DND-41 (cell line): ENCODE measurements at places on chromosomes 3 and 15.

GRCh38 chr3:77699125-77699691 lies 659.3 kb downstream of the ROBO2 start:
- H3K4me3 ChIP-seq: no peak overlapping the region
- H3K36me3 ChIP-seq: no peaks in the 10 kb centered on the region
- no peaks in the 10 kb centered on the region for H3K4me1 ChIP-seq

DNA sequence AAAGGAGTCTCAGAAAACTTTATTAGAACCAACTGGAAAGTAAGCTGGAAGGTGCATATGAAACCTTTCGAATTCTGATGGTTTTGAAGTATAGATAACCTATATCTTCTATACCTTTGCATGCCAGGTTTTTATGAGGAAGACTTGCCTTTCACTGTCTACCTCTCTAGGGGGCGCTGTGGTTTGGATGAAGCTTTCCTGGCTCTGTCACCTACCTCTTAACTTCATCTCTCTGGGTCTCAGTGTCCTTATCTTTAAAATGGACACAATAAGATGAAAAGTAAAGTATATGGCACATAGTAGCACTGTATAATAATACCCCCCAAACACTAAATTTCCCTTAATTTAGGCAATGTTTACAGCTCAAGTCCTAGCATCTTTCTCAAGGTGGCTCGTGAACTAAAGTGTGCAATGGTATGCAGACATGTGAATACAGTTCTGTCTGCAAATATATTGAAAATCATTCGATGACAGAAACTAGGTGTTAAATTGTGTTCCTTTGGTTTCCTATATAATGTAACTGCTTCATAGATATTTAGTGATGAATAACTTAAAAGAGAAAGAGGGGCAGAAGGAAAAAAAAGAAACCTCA lies 314.3 kb downstream of the CHST2 start:
- H3K27me3 ChIP-seq: no peaks in the 10 kb centered on the region
- H3K4me1 ChIP-seq: peaks cover 27% of the 10 kb centered on the region
- no peak overlapping the region for H3K27ac ChIP-seq
- H3K36me3 ChIP-seq: no peaks in the 10 kb centered on the region
- H3K4me3 ChIP-seq: no peak overlapping the region

GRCh38 chr3:63968612-63969350 lies 54.5 kb downstream of the PSMD6 start:
- H3K4me3 ChIP-seq: peak overlapping the region; percentile 67
- peaks cover 20% of the 10 kb centered on the region for H3K36me3 ChIP-seq
- peak overlapping the region; percentile 97 for H3K27ac ChIP-seq
- H3K27me3 ChIP-seq: no peaks in the 10 kb centered on the region
- DNase-seq: no peak

DNA sequence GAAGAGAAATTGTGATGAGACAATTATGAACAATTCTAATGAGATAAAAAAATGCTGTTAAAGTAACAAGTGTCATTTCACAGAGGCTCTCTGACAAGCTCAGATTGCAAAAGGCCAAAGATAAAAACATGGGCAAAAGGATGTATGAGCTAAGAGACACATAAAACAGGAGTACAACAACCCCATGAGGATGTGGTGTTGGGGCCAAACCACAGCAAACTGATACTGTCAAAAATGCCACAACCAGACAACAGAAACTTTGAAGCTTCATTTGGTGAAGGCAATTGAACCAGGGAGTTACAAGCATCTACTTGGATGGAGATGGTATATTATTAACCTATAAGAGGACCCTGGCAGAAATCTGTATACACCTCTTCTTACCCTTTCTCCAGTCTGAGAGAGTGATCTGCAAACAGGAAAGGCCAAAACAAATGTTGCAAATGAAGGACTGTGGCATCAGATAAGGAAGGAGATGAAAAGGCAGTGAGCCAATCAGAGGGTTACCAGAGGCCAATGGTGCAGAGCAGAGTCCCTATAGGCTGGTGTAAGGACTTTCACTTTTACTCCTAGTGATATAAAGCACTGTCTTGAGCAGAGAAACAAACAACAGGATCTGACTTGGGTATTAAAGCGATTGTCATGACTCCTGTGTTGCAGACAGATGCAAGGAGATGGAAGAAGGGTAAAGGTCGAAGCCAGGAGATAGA lies 659.0 kb downstream of the NTRK3 start:
- H3K4me1 ChIP-seq: peaks cover 23% of the 10 kb centered on the region
- peak overlapping the region; percentile 89 for H3K27ac ChIP-seq
- no peaks in the 10 kb centered on the region for H3K36me3 ChIP-seq

GRCh38 chr15:69956417-69956816 lies 141.3 kb downstream of the TLE3 start:
- no peak overlapping the region for H3K4me3 ChIP-seq
- H3K4me1 ChIP-seq: no peaks in the 10 kb centered on the region
- DNase-seq: no peak

DNA sequence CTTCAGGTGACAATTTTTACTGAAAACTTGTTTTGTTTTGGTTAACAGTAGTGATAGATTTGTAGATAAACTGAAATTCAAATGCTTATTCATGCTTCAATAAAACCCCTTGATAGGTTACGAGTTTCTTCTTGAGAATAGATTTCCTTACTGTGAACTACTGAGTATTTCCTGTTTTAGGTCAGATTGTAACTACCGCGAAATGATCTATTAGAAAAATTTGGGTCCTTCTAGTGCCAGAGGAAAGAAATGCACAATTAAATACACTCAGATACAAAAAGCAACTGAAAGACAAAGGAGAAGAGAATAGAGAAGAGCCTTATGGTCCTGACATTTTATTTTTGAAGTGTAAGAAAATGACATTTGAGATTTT lies 251.7 kb upstream of the TBL1XR1 start:
- no peak for DNase-seq
- no peak overlapping the region for H3K27ac ChIP-seq
- no peaks in the 10 kb centered on the region for H3K27me3 ChIP-seq
- peaks cover 12% of the 10 kb centered on the region for H3K4me1 ChIP-seq

GRCh38 chr3:33088691-33089090 lies 8.3 kb downstream of the GLB1 start:
- no peak overlapping the region for H3K4me3 ChIP-seq
- no peaks in the 10 kb centered on the region for H3K27me3 ChIP-seq
- H3K36me3 ChIP-seq: peaks cover 31% of the 10 kb centered on the region
- DNase-seq: no peak

GRCh38 chr3:30114918-30115317 lies 491.5 kb upstream of the TGFBR2 start:
- H3K4me3 ChIP-seq: no peak overlapping the region
- no peaks in the 10 kb centered on the region for H3K36me3 ChIP-seq
- H3K4me1 ChIP-seq: peaks cover 4% of the 10 kb centered on the region
- H3K27me3 ChIP-seq: no peaks in the 10 kb centered on the region

- no peak overlapping the region for H3K27ac ChIP-seq
- H3K4me1 ChIP-seq: no peaks in the 10 kb centered on the region
- no peak for DNase-seq
- no peaks in the 10 kb centered on the region for H3K27me3 ChIP-seq
- H3K36me3 ChIP-seq: peaks cover 77% of the 10 kb centered on the region
- H3K4me3 ChIP-seq: no peak overlapping the region
These were observed 12.4 kb downstream of the TLR9 start for GRCh38 chr3:52213005-52213404.

GRCh38 chr3:47512416-47513124 lies 942 bp downstream of the ELP6 start:
- peak overlapping the region; percentile 99 for H3K4me3 ChIP-seq
- H3K36me3 ChIP-seq: peaks cover 40% of the 10 kb centered on the region
- peaks cover 23% of the 10 kb centered on the region for H3K4me1 ChIP-seq
- H3K27ac ChIP-seq: peak overlapping the region; percentile 96

- H3K27me3 ChIP-seq: no peaks in the 10 kb centered on the region
- H3K27ac ChIP-seq: no peak overlapping the region
- H3K4me3 ChIP-seq: no peak overlapping the region
- H3K36me3 ChIP-seq: peaks cover 73% of the 10 kb centered on the region
These were observed 91.3 kb downstream of the LARS2 start for GRCh38 chr3:45479621-45480035.

- no peaks in the 10 kb centered on the region for H3K36me3 ChIP-seq
- H3K27me3 ChIP-seq: no peaks in the 10 kb centered on the region
- no peak overlapping the region for H3K4me3 ChIP-seq
- no peak overlapping the region for H3K27ac ChIP-seq
These were observed 143.8 kb downstream of the NEO1 start for GRCh38 chr15:73196113-73196512.

DNA sequence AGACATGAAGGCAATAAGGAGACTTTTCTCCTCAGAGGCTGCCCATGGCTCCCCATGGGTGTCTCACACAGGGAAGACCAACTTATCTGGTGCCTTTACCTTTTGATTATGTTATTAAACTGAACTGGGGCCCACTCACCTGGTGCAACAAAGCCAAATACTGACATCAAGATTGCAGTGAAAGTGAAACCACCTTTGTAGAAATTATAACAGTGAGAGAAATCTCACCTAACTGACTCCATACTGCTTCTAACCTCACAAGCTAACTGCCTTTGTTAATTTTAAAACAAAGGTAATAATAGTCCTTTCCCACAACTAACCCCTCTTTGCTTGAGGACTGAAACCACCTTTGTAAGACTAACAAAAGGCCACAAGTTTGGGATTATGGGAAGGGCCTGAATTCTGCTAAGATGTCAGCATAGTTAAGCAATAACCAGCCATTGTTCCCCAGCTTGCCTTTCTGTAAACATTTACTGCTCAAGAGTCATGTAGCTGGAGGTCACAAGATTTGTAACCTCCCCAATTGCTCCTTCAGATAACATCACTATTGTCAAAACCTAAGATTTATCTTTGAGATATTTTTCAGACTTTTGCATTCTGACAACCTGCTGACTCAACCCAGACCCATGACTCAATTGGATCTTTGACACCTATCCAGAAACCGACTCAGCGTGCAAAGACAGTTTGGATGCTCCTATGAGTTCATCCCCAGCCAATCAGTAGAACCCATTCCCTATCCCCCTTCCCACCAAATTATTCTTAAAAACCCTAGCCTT lies 420.3 kb upstream of the CFAP20DC start:
- H3K4me3 ChIP-seq: no peak overlapping the region
- DNase-seq: no peak
- no peaks in the 10 kb centered on the region for H3K27me3 ChIP-seq
- no peaks in the 10 kb centered on the region for H3K36me3 ChIP-seq
- H3K4me1 ChIP-seq: peaks cover 7% of the 10 kb centered on the region; the same call in 1 of the 2 replicates
- H3K27ac ChIP-seq: no peak overlapping the region

DNA sequence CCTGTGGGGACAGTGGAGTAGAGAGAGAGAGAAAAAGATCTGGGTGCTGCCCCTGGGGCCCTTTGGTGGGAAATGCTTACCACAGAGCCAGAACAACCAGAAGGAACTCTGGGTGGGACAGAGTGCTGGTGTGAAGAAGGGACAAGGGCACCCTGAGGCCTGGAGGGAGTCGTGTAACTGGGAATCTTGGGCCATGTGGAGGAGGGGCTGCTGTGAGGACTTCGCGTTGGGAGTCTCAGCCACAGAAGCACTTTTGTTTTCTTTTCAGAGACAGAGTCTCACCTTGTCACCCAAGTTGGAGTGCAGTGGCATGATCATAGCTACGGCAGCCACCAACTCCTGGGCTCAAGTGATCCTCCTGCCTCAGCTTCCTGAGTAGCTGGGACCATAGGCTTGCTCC lies 24.3 kb downstream of the XYLB start:
- no peak for DNase-seq
- H3K27ac ChIP-seq: no peak overlapping the region
- H3K4me3 ChIP-seq: no peak overlapping the region
- H3K36me3 ChIP-seq: peaks cover 76% of the 10 kb centered on the region
- H3K4me1 ChIP-seq: no peaks in the 10 kb centered on the region
- no peaks in the 10 kb centered on the region for H3K27me3 ChIP-seq

GRCh38 chr3:187101184-187102072 lies 37.9 kb downstream of the RPL39L start:
- no peak overlapping the region for H3K4me3 ChIP-seq
- H3K4me1 ChIP-seq: no peaks in the 10 kb centered on the region; the same call in 1 of the 2 replicates
- peak; percentile 64 for DNase-seq
- no peaks in the 10 kb centered on the region for H3K36me3 ChIP-seq
- H3K27ac ChIP-seq: no peak overlapping the region
- peaks cover 2% of the 10 kb centered on the region for H3K27me3 ChIP-seq

- H3K27ac ChIP-seq: no peak overlapping the region
- no peaks in the 10 kb centered on the region for H3K36me3 ChIP-seq
- no peak for DNase-seq
- H3K4me1 ChIP-seq: no peaks in the 10 kb centered on the region
- peaks cover 4% of the 10 kb centered on the region for H3K27me3 ChIP-seq
- no peak overlapping the region for H3K4me3 ChIP-seq
These were observed 6.1 kb upstream of the LDHAL6B start for GRCh38 chr15:59200560-59200959.

- no peaks in the 10 kb centered on the region for H3K36me3 ChIP-seq
- H3K4me3 ChIP-seq: no peak overlapping the region
- peaks cover 4% of the 10 kb centered on the region for H3K27me3 ChIP-seq
- H3K4me1 ChIP-seq: no peaks in the 10 kb centered on the region
These were observed 393.7 kb upstream of the C2CD4B start for GRCh38 chr15:62558640-62559380.

DNA sequence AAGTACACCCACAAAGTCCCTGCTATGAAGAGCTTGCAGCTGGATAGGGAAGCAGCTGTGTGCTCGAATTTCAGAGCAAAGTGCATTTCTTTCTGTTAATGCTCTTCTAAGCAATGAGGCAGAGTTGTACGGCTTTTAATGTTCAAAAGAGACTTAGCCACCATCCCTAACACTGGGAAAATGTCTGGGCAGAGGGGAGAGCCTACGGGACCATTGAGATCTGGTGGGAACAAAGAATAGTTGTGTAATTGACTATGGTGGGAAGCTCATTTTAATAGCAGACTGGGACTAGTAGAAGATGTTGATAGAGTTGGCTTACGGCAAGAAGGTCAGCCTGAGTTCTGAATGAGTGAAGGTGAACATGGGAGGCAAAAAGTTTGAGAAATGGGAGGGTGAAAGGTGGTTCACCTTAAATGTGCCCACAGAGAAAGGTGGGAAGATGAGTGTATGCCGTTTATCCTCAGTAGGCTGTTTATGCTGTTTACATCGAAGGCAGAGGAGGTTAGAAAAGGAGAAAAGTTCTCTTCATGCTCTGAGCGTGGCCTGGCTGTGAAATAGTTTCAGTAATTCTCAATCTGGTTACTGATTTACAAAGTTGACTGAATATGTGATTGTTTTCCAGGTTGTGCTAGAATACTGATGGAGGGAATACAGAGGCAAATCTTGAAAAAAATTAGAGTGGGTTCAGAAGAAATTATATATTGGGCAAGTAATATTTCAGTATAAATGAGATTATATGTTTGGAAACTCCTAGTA lies 22.9 kb upstream of the UTS2B start:
- H3K4me1 ChIP-seq: no peaks in the 10 kb centered on the region
- no peak overlapping the region for H3K4me3 ChIP-seq
- H3K27ac ChIP-seq: no peak overlapping the region
- no peaks in the 10 kb centered on the region for H3K36me3 ChIP-seq
- no peaks in the 10 kb centered on the region for H3K27me3 ChIP-seq
- DNase-seq: no peak

DNA sequence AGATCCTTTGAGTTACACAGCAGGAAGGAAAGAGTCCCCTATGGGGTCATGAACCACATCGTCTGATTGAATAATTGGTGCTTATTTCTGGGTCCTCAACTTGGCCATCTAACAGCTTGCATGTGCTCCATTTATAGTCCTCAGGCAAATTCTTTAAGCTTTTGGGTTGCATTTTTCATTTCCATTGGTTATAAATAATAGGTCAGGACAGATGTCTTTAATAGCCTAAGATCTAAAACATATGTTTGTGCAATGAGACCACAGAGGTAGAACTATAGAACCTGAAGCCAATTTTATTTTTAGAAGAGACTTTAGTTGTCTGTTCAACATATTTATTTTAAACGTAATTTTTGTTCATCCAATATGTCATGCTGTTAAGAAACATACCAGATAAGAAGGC lies 43.2 kb downstream of the CD200R1L start:
- DNase-seq: no peak
- no peaks in the 10 kb centered on the region for H3K36me3 ChIP-seq
- H3K4me3 ChIP-seq: no peak overlapping the region
- no peaks in the 10 kb centered on the region for H3K27me3 ChIP-seq
- no peak overlapping the region for H3K27ac ChIP-seq
- no peaks in the 10 kb centered on the region for H3K4me1 ChIP-seq
